Stimulated activated CD8-positive, alpha-beta memory T cell treated with anti-CD3 and anti-CD28 coated beads, Interleukin-15, amount 100 ng/mL, for 4 hours (primary cell): ENCODE measurements at places on chromosomes 16 and 17.

GRCh38 chr17:43368740-43369506 is 29.9 kb upstream of the ARL4D start:
- no peak for DNase-seq

DNA sequence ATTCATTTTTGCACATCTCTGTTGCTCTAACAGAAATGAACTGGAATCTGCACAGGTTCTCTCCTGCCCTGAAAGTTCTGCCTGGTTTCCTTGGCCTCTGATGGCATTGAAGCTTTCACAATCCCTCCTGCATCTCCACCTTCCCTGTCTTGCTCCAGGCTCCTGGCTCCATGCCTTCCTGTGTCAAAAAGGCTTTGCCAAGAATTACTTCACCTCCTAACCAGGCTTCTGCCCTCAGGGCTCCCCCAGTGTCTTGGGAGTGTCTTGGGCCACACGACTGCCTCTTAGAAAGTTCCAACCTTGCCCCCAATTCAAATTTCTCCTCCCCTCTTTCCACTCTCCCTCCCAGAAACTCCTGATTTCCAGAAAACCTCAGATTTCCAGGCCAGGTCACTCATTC is 37.0 kb upstream of the DNAH9 start:
- no peak for DNase-seq

DNA sequence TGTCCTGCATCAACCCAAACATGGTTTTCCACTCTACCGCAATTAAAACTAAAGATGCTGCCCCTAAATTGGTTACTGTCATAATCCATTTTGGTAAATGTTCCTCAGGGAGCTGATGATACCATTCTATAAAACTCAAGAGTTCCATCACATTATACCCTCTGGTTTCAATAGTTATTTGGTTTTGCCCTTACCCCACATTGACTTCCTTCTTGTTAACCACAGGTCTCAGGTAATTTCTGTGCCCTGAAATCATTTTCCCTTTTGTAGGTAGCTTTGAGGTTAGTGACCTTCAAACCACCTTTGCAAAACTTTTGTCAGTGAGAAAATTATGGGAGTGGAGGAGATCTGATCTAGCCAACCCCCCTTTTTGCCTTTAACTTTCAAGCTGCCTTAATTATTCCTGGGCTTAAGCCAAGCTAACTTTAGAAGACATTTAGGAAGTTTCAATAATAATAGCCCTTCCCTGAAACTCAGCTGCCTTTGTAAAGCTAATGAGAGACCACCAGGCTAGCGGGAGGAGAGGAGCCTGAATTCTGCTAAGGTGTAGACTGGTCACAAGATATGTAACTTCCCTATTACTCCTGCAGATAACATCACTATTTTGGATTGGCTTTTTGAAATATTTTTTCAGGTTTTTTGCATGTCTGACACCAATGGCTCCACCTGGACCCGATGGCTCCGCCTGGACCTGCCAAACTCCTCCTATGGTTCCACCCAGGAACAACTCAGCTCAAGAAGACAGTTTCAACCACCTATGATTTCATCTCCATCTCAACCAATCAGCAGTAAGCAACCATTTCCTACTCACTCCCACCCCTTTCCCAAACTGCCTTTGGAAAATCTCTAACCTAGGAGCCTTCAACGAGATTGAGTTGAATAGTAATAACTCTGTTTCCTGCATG is 224.9 kb downstream of the HS3ST3B1 start:
- DNase-seq = no peak

GRCh38 chr16:81578076-81578475 is 133.5 kb downstream of the CMIP start:
- no peak for DNase-seq

DNA sequence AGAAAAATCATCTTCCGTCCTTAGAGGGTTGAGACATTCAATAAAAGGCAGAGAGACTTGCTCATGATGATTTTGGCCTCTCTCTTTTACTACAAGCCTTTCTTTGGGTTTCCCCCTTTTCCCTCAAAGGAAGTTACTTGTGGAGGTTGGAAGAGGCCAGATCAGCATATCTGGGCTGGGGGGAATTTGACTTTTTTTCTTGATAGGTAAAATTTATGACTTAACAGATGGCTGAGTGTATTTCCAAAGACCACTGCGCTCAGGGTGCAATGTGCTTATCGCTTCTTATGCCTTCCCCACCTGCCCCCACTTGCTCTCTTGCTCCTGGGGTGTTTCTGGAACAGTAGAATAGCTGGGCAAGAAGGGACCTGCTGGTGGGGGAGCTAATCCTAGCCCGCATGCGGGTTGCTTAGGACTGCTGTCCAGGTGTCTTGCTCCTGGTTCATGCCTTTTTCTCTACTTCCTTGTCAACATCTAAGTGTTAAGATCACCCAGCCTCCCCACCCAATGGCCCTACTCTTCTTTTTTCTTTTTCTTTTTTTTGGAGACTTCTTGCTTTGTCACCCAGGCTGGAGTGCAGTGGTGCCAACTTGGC is 131.9 kb downstream of the MSI2 start:
- DNase-seq = no peak

DNA sequence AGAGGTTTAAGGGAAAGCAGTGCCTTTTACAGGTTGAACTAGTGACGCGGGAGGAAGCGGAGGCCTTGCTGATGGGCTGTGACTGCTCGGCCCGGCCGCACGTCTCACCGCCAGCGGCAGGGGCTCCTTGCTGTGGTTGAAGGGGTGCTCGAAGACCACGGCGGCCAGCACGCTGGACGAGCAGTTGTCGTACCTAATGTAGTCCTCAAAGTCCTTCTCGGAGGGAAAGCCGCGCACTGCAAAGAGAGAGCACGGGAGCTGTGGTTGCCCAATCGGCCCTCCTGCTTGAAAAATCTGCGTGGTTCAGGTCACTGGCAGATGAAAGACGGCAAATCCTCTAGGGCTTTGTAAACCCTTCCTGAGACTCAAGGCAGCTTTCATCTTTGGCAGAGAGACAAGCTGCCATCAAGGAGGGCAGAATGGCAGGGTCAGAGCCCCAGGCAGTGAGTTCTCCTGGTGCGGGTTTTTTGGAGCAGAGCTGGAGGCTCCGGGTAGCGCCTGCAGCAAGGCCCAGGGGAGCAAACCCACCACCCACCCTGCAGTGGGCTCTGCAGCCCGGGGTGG is 16.1 kb downstream of the ABCA3 start:
- DNase-seq = no peak

- no peak for DNase-seq
Observed at GRCh38 chr17:61498042-61498994, 46.1 kb downstream of the TBX4 start.

DNA sequence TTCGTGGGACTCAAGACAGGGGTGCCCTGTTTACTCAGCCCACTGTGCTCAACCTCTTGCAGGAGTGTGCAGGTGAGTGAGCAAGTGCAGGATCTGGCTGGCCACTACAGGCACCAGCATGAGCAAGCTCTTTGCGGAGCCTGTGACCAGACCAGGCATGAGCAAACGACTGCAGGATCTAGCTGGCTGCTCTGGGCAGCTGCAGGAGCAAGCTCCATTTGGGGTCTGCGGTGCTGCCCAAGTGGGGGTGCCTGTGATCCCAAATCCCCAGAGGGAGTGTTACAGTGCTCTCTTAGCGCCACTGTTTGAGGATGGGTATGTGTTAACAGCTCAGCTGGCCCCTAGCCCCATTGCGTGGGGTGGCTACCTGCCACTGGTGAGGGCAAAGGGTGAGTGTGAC is 2.4 kb downstream of the USP6 start:
- DNase-seq = no peak

DNA sequence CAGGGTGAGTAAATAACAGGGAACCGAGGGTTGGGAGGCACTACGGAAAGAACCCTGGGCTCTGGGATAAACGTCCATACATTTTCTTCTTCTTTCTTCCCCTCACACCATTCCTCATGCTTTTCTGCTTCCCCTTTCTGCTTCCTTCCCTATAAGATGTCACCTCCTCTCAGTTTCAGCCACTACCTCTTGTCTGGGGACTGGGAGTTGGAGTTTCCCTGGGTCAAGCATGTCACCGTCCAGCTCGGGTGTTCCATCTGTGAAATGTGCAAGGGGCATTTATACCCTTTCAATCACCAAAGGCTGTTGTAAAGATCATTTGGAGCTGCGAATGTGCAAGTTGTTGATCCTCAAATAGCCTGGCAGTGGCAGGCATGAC is 17.5 kb upstream of the CCL22 start:
- no peak for DNase-seq

- no peak for DNase-seq
Observed at GRCh38 chr17:540631-541030, 174.0 kb downstream of the VPS53 start.

DNA sequence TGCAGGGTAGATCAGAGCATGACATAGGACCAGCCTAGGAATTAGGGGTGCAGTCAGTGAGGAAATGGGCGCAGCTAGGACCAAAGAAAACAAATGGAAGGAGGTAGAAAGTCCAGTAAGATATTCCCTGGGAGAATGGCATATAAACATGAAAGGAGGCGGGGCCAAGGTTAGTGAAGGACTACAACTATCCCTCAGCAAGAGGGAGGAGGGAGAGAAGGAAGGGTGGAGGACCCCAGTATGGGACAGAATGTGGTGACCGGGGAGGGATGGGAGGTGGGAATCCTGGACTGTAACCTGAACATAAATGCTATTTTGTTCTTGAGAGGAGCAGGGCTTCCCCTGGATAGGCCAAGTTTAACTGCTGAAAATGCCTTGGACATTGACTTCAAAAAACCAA is 22.8 kb downstream of the ITGB3 start:
- DNase-seq = no peak

GRCh38 chr16:2753733-2754020 is 1.2 kb downstream of the SRRM2 start:
- DNase-seq = no peak

DNA sequence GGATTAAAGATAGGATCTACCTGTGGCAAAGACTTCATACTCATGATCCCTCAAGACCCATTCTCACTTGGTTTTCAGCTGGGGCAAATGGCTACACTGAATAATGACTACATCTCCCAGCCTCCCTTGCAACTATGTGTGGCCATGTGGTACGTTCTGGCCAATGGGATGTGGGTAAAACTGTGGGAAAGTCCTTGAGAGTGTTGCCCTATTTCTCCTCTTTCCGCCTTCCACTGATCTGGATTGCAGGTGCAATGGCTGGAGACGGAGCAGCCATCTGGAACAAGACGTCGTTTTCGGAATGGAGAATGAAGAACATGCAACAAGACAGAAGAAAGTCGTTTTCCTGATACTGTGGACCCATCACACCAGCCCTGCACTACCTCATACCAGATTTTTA is 48.5 kb downstream of the HAPSTR1 start:
- no peak for DNase-seq

- no peak for DNase-seq
Observed at GRCh38 chr17:4852567-4853207, 19.5 kb downstream of the MINK1 start.

- DNase-seq = no peak
Observed at GRCh38 chr17:78652913-78653312, 75.7 kb upstream of the DNAH17 start.

DNA sequence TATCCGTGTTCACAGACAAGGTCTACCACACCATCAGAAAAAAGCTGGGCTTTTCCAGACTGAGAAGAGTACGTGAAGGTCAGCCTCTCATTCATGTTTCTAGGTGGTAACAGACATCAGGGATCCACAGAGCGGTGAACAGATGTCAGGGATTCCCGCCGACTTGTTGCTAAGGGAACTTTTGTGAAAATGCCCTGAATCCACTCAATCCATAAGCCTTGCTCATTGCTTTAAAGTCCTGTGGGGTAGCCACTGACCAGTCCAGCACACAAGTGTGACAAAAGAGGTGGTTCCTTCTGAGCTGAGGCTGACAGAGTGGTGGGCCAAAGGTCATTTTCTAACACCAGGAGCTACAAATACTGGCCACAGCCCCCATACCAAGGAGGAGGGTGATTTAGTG is 5.9 kb downstream of the GAS7 start:
- DNase-seq = no peak

- DNase-seq = no peak
Observed at GRCh38 chr16:86856946-86857586, 278.7 kb downstream of the FOXL1 start.

DNA sequence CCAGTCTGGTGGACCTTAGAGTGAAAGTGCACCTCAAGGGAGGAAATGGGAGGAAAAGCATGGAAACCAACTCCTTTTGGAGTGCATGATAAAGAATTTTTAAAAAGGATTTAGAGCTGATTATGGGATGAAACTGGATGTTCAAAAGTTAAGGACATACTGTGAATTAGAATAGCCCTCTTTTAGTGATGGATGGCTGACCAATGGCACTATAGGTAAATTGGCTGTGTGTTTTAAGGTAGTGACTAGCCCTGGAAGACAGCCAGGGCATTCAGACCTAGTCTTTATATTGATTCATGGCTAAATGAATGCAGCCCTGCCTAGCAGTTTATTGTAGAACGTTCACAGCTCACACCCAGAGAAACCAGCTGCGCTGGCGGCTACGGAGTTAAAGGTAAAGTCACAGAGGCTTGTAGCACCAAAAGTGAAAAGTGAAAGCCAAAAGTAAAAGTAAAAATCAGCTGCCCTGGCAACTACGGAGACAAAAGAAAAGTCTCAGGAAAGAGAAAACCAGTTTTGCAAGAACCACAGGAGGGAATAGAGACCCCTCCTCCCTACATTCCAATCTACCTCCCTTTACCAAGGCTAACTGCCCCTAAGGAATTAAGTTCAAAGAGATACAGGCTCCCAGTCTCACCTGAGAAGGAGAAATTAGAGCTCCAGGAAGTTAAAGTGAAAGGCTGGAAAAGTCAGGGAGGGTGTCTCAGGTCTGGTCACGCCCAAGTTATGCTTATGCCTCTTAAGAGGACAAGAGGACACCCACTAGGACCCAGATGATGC is 21.8 kb downstream of the ACSM1 start:
- no peak for DNase-seq

DNA sequence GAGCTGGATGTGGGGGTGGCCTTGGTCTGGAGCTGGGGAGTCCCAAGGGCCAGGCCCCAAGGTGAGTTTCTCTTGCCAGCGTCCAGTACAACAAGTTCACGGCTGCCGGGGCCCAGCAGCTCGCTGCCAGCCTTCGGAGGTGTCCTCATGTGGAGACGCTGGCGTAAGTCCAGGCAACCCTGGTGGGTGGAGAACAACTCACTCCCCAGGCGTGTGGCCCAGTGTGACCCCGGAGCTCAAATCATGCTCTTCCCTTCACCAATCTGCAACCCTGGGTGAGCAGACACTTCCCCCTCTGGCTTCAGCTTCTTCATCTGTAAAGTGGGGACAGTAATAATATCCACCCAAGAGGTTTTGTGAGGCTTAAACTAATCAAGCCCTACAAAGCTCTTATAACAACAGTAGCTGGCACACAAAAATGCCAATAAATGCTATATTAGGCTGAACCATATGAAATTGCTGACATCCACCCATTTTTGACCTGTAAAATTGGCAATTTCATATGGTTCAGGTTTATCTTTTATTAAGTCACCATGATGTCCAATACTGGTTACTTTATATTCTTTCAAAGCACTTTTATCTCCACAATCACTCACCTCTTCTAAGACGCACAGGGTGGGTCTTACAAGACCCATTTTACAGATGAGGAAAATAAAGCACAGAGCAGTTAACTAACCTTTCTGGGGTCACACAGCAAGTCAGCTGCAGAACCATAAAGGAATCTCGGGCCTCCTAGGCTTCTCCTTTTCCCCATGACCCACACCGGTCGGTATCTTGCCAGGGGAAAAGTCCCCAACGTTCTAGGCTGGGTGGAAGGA is 19.7 kb downstream of the DEXI start:
- DNase-seq = no peak

GRCh38 chr16:19104607-19105006 is 9.2 kb upstream of the ITPRIPL2 start:
- no peak for DNase-seq
